Left cardiac atrium (tissue), 4 donors: ENCODE measurements at places on chromosomes 2 and 18. TPM values are rescaled to one million over a fixed set of nuclear protein-coding genes. Genes with fewer than 3 reads are reported as not detected.

DNA sequence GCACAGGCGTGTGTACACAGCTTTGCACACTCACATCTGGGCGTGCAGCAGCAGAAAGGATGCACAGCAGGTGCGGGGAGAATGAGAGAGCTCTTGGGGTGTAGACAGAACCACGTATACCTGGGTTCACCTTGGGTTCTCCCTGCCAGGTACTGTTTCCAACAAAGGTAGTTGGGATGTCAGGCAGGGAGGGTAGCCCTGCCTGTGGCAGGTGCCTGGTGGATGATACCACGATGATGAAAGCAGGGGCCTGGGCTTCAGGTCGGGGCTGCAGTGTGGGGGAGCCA, 6.5 kb upstream of the ARID5A start:
- DNase-seq, result no peak

- no peak for DNase-seq
Observed at GRCh38 chr18:62710417-62710816, 4.9 kb upstream of the PHLPP1 start.

DNA sequence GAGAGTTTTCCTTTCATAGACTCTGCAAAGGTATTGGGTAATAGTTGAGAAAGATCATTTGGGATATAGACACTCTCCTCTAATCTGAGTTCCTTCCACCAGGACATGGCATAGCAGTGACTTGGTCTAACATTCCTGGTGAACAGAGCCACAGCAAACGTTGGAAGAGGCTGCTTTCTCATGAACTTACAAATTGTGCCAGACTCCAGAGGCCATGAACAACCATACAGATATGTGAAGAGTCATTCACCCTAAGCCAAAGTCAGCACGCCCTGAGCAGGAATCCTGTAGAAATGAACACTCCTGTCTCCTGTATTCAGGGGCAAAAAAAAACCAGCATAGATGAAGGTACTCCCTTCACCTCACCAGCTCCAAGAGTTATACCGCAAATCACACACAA, 152.8 kb downstream of the TMEM18 start:
- no peak for DNase-seq

GRCh38 chr18:24019641-24020331, 5.2 kb downstream of the TTC39C start:
- no peak for DNase-seq

The APCDD1 gene
- total RNA-seq, result 55.1 TPM

DNA sequence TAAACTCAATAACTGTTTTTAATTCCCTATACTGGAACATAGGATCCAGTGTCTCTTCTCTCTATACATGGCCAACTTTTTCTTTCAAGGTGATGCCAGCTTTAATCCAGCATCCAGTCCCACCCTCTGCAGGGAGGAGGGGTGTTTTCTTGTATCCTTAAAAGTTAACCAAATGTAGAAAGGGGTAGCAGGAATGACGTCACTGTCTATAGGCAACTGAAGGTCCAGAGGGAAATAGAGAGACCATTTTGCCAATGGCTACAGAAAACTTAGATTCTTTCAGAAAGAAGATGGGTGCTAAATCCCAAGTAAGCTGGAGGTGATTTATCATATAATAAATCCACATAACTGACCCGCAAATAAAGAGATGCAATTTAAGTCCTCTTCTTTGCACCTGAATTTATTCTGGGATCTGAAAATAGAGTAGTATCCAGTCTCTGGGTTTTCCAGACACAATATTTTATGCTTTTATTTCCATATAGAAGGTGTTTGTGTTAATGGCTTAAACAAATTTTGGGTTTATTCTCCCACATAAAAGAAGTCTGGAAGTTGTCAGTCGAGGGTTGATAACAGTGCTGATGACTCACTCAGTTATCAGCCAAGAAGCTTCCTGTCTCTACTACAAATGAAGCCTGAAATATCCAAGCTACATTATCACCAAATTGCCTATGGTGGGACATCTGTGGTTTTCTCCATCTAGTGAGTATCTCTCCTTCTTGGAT, 5.7 kb upstream of the DNER start:
- DNase-seq, result no peak

- DNase-seq, result no peak
Observed at GRCh38 chr2:54722641-54723040, 821 bp upstream of the EML6 start.

- no peak for DNase-seq
Observed at GRCh38 chr18:11095674-11096293, 53.6 kb downstream of the PIEZO2 start.

The NEDD4L gene
- total RNA-seq, result 98.2 TPM

The MROH2A gene
- total RNA-seq, result not detected

DNA sequence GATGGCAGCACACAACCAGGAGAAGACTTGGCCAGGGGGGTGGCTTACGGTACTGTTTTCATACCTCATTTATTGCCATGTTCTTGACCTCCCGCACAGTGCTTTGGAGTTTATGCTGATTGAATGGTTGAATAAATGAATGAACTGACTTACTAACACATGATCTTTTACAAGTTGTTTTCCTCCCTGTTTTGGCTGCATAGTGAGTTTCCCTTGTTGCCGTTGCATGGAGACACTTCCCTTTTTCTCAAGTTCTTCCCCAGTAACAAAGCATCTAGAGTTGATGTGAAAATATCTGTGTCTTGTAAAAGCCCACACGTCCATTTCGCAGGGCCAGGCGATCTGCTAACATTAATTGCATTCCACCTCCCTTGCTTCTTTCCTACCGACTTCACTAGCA, 35.7 kb upstream of the RAB1A start:
- no peak for DNase-seq

DNA sequence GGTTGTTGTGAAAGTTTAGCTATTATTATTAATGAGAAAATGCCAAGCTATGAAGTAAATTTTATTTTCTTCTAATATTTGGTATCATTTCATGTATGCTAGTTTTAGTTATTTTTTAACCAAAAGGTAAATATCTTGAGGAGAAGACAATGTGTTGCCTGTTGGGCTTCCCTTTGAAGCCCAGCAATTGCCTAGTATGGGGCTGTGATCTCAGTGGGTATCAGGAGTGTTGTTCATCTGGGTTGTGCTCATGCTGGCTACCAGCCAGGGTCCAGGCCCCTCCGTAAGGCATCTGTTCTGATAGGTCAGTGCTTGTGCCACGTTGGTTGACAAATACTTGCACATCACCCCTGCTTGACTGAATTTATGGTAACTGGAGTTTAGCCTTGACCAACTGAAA, 38.0 kb upstream of the DARS1 start:
- DNase-seq, result no peak

GRCh38 chr2:58633613-58634365, 392.7 kb upstream of the FANCL start:
- no peak for DNase-seq

GRCh38 chr2:117714745-117715417, 99.6 kb upstream of the DDX18 start:
- no peak for DNase-seq

The PLCD4 gene
- total RNA-seq, result 0.73 TPM

- DNase-seq, result no peak
Observed at GRCh38 chr2:6417050-6417449, 448.7 kb downstream of the CMPK2 start.

DNA sequence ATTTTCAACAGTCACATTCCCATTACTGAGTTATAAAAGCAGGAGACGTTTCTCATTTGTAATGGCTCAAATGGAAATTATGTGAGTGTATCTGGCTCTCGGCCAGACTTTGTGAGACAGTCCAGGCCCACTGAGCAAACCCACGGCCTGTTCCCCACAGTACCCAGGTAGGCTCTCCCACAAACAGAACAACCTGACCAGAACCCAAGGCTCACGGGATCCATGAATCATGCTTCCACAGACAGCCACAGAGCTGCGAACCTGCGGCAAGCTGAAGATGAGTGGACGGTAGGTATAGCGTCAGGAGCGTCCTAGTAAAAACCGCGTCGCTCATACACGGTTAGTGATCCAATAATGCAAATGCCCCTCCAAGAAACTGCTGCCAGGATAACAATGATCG, 34.2 kb downstream of the NDUFA10 start:
- no peak for DNase-seq

GRCh38 chr2:68436270-68436669, 30.8 kb downstream of the FBXO48 start:
- no peak for DNase-seq

GRCh38 chr18:35409911-35410310, 32.8 kb upstream of the ZNF396 start:
- no peak for DNase-seq

DNA sequence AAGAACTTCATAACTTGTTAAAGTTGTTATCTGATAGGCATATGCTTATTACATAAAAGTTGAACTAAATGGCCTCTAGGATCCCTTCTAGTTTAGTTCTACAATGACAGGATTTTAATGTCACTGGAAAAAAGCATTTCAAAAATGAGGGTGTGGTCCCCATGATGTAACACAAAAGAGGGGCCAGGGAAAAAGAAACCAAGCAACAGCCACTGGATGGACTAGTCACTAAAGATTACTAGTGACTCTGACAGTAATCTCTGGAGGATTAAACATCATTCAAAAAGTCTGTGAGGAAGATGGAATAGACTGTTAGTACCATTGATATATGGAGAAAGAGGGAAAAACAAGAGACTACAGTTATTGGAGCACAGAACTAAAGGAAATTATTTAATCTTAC, 22.6 kb downstream of the SEPTIN10 start:
- DNase-seq, result no peak

The MYL1 gene
- not detected for total RNA-seq

The ALPI gene
- not detected for total RNA-seq

The TMEM247 gene
- total RNA-seq, result not detected

DNA sequence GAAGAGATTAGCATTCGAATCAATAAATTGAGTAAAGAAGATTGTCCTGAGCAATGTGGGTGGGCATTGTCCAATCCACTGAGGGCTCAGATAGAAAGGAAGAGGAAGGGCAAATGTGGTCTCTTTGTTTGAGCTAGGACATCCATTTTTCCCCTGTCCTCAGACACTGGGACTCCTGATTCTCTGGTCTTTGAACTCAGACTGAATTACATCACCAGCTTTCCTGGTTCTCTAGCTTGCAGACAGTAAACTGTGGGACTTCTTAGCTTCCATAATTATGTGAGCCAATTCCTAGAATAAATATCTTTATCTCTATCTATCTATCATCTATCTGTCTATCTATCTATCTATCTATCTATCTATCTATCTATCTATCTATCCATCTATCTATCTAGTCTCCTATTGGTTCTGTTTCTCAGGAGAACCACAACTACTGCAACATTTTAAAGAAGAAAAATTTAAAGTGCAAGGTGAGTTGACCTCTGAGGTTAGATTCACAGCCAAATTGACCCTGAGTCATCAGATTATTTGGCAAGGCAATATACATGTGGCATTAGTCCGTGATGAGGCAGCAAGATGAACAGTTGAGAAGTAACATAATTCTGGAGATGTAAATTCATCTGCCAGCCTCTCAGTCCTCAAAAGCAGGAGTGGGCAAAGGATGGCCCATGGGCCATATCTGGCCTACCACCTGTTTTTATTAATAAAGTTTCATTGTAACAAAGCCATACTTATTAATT, 191.4 kb downstream of the PDE11A start:
- no peak for DNase-seq

The SERPINB2 gene
- 0.37 TPM for total RNA-seq

The SP100 gene
- 72.8 TPM for total RNA-seq

DNA sequence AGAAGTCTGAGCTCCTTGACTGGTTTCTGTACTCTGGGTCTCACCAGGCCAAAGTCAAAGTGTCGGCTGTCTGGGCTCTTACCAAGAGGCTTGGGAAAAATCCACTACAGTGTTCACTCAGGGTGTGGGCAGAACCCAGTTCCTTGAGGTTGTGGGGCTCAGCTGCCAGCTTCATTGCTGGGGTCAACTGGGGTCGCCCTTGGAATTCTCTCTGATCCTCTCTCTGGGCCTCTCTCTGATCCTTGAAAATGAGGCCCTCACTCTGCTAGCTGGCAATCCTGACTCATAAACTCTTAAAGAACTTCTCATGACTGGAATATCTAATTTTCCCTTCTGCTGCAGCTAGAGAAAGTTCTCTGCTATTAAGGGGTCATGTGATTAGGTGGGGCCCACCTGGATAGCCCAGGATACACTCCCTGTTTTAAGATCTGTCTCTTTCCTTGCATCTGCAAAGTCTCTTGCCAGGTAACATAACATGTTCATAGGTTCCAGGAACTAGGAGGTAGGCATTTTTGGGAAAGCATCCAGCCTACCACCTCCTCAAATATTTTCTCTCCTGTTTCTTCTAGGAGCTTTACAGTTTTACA, 66.3 kb downstream of the SP110 start:
- no peak for DNase-seq

The CABLES1 gene
- 20.4 TPM for total RNA-seq

DNA sequence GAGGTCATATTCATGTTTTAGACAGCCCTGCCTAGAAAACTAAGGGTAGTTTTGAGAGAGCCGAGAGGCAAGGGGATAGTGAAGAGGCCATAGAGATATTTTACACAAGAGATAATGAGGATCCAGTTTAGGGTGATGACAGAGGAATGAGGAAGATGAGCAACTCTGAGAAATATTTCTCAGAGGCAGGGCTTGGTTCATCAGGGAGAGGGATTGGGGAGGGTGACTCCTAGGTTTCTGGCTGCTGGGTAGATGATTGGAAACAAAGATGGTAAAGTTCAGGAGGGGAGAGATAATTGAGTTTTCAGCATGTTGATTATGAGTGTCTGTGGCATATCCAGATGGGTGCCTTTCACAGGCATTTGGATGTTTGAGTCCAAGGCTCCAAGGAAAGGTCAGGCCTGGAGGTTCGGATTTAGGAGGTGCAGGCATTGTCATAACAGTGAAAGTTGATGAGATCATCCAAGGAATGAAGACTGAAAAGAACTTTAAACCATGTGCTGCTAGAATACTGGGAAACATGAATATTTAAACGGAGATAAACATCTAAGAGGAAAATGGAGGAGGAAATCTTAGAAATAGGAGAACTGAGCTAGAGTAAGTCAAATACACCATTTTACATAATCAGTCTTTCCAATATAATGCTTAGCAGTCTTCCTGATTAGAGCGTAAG, 7.4 kb downstream of the MYL12B start:
- no peak for DNase-seq
